MV-4-11 (cell line): ENCODE measurements at places on chromosomes 7 and 10.
A peak's percentile ranks its signal among the peaks of the same experiment; 100 is the strongest.

GRCh38 chr10:49269523-49269922 lies 29.4 kb upstream of the C10orf71 start:
- DNase-seq: no peak

GRCh38 chr10:132548869-132549268 lies 11.3 kb downstream of the INPP5A start:
- DNase-seq: no peak

GRCh38 chr10:71970331-71970730 lies 6.1 kb downstream of the CHST3 start:
- DNase-seq: no peak

- DNase-seq: peak; percentile 69
Measured at GRCh38 chr10:133274751-133275683, 1.7 kb downstream of the ADAM8 start.

GRCh38 chr10:51878695-51879094 lies 179.3 kb upstream of the CSTF2T start:
- no peak for DNase-seq

DNA sequence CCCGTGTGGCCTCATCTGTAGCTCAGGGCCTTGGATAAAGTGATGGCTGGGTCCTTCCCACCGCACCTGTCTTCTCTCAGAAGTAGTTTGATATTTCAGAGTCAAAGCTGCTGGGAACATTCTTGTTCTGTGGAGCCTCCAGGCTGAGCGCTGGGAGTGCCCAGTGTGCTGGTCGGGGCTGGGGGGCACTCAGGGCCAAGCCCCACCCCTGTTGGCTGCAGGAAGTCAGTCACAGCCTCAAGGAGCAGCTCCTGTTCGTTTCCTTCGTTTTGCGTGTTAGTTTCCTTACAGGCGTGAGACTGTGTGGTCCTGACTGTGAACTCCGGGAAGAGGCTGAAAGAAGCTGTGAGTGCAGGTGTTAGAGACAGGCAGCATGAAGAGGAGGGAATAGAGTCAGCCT lies 33.2 kb downstream of the POR start:
- no peak for DNase-seq

DNA sequence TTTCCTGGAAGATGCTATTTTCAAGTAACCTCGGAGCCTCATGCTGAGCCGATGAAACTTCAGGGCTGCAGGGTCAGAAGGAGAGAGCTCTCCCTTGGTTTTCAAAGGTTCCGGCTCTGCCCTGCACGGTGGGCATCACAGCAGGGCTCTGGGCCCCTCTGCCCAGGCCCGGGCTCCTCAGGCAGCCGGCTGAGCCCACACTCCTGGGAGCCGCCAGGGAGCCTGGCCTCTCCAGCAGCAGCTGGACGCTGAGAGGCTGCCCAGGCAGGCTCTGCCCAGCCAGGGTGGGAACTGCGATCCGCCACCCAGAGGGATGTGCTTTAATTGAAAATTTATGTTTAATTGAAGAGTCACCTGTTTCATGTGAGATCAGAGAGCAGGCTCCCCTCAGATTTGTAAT lies 97.5 kb upstream of the MGMT start:
- DNase-seq: no peak

GRCh38 chr7:37277513-37277912 lies 171.2 kb downstream of the ELMO1 start:
- DNase-seq: no peak

DNA sequence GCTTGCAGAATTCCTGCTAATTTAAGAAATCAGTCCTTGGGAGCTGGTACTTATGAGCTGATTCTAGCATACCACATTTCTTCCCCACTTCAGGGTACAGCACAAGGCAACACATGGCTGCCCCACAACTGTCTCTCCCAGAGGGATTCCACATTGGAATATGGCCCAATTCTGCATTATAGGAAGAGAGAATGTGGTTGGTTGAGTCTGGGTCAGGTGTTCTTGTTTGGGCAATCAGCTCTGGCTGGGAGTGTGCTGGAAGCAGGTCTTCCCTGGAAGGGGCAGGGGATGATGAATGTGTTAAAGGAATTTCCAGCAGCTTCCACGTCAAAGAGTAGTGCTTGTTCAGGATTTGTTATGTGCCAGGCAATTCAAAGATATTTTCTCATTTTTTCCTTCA lies 95.7 kb downstream of the BUB3 start:
- no peak for DNase-seq
